Kidney glomerular epithelial cell (primary cell): ENCODE measurements at places on chromosomes 2 and 18.

DNA sequence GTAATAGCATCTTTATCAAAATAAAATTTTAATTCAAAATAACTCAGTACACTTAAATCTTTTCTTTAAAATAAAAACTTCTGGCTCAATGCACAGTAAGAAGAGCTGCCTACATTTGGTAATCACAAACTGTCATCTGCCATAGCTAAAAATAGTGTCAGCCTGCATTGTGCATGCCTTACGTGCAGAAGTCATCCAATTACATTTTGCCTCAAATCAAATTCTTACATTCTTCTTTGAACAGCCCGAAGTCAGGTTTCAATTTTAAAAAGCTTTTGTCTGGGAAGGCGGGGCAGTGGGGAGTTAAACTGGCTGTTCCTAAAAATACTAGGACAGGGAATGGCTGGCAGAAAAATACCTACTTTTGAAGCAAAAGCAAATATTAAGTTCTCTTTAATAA, 51.1 kb downstream of the RTN4 start:
- DNase-seq = no peak

DNA sequence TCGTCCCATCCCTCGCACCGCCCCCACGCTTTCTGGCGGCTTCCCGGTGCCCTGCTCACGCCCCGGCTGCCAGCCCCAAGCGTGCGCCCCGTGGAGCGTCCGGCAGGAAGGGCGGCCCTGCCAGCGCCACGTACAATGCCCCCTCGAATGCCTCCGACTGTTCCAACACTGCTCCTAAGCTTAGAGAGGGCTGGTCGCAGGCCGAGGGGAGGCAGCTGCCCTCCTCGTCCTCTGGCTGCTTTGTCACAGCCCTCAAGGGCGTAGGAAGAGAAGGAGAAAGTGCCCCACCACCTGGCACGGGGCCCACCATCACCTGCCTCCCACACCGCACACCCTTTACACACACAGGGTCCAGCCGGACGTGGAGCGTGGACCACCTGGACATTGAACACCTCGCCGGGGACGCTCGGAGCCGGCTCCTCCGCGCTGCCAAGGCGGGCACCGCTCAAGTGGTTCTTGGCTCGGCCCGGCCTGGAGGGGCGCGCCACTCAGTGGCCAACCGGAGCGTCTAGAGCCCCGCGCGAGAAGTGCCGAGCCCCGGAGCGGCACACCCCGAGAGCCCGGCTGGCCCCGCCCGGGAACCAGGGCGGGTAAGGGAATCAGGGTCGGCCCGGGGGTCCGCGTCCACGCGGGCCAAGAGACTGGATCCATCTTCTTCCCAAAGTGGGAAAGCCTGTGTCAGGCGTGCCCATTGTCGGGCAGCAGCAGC, 830 bp downstream of the DNER start:
- no peak for DNase-seq

- no peak for DNase-seq
Observed at GRCh38 chr2:223585666-223586065, 16.5 kb downstream of the SCG2 start.

GRCh38 chr2:9057939-9058761, 54.7 kb upstream of the MBOAT2 start:
- DNase-seq = peak; percentile 80

- DNase-seq = peak; percentile 72
Observed at GRCh38 chr18:44887227-44887631, 206.5 kb downstream of the SETBP1 start.

- DNase-seq = no peak
Observed at GRCh38 chr2:127695491-127696472, 5.5 kb upstream of the SFT2D3 start.

GRCh38 chr2:58558881-58559280, 317.8 kb upstream of the FANCL start:
- no peak for DNase-seq

DNA sequence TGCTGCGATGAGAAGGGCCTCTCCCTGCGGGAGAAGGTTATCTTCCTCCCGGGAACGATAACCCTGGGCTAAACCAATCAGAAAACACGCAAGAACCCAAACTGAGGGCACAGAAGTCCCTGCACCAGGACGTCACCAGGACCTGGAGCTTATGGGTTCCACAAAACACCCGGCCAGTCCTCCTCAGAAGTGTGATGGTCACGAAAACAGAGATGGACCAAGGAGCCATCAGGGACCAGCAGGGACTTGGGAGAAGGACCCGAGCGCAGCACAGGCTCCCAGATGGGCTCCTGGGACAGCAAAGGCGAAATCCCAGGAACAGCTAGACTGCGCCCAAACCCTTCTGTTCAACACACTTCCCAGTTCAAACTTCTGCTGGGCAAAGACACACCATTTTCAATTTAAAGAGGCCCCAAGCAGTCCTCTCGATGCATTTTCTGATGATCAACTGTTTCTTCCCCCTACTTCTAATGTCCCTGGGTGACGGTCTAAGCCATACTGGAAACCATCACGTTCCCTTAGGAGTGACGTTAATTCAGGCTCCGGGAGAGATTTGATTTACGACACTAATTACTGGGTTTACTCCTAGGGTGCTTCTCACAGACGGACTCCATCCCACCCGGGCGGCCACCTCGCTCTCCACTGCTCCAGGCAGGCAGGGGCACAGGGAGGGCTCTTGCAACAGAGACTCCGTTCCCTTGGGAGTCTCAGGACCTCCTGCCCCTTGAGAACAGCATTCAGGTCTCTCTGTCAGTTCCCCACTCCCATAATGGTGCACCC, 29.2 kb downstream of the ZNF516 start:
- no peak for DNase-seq

DNA sequence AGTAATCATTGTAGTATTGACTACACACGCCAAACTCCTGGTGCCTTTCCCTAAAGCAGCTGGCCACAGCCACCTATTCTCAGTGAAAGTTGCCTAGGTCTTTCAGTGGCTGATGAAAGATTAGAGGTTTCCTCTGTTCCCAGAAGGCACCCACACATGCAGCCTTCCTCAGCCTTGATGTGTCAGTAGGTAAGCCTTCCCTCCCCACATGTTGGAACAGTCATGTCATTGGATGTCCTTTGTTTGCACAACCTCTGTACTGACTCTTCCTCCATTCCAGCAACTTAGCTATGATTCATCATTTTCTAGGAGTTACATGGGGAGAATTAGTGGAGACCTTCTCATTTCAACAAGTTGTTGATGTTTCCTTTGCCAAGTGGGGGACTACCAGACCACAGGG, 630.8 kb upstream of the SLC39A10 start:
- no peak for DNase-seq

- DNase-seq = peak; percentile 82
Observed at GRCh38 chr18:8177330-8178016, 431.8 kb upstream of the RAB12 start.

- no peak for DNase-seq
Observed at GRCh38 chr2:53886406-53887280, 26.9 kb upstream of the GPR75 start.

- DNase-seq = peak; percentile 81
Observed at GRCh38 chr2:191910518-191910917, 63.6 kb upstream of the CAVIN2 start.

- no peak for DNase-seq
Observed at GRCh38 chr2:239249776-239250175, 151.0 kb downstream of the HDAC4 start.

GRCh38 chr18:79944126-79944731, 7.2 kb downstream of the SLC66A2 start:
- no peak for DNase-seq

DNA sequence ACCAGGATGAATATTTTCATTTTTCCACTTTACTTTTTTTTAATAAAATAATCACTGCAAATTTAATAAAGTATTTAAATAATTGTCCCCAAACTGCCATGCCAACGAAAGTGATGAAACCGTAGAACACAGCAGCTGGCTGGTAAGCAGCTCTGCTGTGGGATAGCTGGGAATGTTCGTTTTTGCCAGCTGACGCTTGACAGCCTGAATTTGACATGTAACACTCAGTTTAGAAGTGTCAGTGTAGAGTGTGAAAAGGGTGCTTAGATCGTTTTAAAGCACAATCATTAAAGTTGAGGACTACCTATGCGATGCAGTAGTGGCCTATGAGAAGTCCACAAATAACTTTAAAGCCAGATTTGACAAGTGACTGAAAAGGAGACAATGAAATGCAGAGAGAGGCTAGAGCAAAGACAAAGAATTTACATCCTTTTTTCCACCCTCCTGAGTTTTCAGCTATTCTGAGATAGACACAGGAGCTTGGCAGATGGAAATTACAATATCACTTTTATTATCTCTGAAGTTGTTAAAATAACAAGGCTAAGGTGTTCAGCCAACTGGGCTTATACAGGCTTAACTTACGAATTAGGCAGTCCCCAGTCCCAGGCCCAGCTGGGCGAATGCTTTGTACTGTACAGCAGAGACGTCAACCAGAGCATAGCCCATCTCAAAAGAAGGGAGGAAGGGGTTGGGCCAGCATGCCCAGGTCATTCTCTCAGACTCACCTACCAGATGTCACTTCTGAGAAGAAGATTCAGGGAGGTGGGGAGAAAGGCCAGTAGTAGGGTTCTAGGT, 31.9 kb upstream of the SLC1A4 start:
- DNase-seq = no peak

GRCh38 chr2:30239308-30239985, 8.1 kb downstream of the LBH start:
- DNase-seq = peak; percentile 21

DNA sequence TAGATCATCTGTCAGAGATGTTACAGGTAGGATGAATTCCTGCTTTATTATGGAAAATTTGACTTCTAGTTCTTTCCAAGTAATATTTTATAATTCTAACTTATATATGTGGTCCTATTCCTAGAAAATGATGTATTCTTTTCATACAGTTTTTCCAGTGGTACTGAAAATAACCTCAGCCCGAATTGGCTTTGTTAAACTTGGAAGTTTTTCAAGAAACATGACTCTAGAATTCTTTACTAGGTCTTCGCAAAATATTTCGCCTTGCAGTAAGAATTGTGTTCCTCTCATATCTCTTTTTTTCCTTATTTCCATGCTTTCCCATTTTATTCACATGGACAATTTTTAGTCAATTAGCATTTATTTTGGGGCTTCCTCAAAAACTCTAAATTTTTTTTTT, 60.5 kb downstream of the BMPR2 start:
- no peak for DNase-seq

GRCh38 chr2:157192445-157193423, 64.8 kb upstream of the GALNT5 start:
- no peak for DNase-seq

GRCh38 chr2:163259489-163259888, 420.9 kb upstream of the KCNH7 start:
- no peak for DNase-seq

- DNase-seq = no peak
Observed at GRCh38 chr2:159573846-159574606, 42.3 kb downstream of the BAZ2B start.

- peak; percentile 19 for DNase-seq
Observed at GRCh38 chr2:25570161-25570845, 103.1 kb downstream of the DTNB start.

DNA sequence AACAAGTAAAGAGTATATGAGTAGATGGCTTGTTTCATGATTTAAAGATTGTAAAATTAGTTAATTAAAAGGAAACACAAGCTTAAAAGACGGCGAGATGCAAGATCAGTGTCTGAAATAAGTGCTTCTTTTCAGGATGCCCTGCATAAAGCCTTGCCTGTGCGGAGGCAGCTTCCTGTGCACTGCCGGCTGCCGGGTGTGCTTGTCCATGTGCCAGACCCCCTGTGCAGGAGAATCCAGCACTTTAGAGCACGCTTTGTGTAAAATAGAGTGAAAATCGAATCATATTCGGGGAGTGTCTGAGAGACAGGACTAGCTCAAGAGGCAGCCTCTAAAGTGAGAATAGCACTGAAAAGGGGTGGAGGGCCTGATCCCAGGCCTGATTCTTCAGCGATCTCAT, 154.7 kb downstream of the CHST9 start:
- no peak for DNase-seq

- no peak for DNase-seq
Observed at GRCh38 chr18:13487237-13487636, 239.1 kb downstream of the FAM210A start.

DNA sequence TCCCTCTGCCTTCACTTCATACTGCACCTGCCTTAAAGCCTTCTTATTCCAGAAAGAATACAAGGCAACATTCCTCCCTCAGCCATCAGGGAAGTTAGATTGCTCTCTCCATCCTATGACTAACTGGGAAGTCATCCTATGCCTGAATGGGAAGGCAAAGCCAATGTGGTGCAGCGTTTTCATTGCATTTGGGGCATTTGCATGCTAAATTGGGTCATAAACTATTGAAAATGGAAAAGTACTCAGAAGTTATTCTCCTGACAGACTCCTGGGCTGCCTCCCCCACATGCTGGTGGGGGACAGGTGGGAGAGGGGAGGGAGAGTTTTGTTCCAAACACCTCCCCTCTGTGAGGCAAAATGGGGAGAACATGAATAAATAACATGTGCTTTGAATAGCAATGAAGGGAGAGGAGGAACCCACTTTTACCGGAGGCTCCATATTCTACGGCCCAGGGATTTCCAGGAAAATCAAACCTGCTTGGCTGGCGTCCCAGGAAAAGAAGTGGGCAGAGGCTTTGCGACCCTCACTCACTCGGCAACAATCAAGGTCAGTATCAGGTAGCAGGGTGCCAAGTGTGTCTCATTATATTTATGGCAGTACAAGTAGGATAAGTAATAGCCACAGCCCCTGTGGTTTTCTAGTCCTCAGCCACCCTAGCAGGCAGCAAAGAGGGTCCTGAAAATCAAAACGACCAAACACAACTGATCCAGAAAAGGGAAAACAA, 84.1 kb downstream of the BOD1L2 start:
- peak; percentile 9 for DNase-seq

DNA sequence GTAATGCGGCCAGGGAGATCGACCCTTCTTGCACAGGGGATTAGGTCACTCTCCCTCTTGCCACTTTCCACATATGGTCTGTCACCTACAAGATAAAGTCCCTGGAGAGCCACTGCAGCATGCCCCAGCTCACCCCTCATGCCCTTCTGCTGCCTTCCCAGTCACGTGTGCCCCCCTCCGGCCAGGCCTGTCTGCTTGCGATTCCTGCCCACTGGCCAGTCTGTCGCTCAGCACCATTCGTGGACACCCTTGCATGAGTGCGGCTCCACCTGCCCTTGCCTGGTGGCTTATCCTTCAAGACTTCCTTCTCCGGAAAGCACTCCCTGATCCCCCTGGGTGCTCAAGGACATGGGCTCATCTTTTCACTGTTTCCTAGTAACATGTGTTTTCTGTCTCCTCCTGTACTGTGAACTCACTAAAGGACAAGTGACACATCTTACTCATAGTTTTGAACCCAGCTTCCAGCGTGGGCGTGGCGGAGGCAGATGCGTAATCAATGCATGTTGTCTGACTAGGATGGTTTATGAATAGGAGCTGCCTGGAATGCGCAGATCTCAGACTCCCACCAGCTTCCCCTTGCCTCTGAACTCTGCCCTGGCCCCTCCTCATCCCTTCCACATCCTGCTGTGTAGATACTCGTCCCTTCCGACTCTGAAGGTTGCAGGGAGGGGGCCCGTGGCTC, 7.8 kb upstream of the NT5DC4 start:
- peak; percentile 27 for DNase-seq

GRCh38 chr2:170713543-170714380, 1.4 kb upstream of the SP5 start:
- DNase-seq = no peak

DNA sequence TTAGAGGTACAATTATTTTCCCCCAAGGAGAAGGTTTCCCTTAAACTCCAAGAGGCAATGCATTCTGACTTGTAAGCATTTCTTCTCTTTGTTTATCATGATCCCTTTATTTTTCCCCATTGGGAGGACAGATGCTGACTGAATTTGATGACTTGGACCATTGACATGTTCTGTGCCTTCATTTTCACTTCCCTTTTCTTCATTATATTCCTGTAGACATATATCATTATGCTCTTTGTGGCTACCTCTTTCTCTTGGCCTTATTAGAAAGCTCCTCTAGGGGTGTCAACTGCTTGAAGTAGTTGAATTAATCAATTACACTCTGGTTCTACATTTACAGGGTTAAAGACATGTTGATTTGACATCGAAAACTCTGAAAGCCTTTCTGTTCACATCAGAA, 330.0 kb upstream of the DCC start:
- DNase-seq = no peak
